ENCODE measurements at places on chromosomes 3 and 15.

- no peak for DNase-seq
These were observed 24.6 kb downstream of the PGBD4 start for GRCh38 chr15:34126522-34126921.

DNA sequence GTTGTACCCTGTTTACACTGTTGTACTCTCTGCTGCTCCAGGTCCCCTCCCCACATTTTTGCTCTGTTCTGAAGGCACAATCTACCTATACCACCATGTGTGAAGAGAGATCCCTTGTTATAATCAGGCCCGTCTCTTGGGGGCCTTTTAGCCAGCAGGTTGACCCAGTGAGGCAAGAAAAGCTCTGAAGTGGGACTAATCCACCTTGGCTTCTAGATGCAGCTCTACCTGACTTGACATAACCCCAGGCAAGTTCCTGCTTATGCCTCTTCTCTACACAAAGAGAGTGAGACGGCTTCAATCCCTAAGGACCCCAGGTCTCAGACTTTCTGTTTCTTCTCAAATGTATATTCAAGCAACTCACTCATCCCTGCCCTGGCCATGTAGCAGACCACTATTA, 56.9 kb upstream of the MANF start:
- DNase-seq: no peak

DNA sequence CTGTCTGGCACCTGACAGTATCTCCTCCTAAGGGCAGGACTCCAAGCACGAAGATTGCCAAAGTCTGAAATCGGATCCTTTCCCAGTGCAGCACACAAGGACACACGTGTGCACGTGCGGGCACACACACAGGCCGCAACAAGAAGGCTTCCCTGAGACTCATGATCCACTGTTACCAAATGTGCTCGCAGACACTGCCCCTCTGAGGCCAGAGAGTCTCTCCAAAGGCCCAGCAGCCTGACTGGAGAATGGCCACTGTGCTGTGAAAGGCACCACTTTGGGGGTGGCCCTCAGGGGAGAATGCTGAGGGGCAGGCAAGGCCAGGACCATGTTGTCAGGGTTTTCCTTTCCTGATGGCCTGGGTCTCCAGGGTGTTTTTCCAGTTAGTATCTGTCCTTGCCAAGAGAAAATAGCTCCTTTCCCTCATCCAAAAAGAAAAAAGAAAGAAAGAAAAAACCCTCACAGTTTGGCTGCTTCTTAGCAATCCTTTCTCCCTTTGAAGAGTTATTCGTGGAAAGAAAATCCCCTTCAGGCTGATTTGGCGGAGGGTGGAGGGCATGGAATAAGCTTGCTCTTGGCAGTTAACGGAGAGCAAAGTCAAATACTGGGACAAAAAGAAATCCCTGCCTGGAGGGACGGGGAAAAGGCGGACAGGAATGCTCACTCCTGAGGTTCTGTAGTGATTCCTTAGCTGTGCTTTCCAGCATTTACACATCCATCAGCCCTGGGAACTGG, 112.2 kb upstream of the ETV5 start:
- no peak for DNase-seq

DNA sequence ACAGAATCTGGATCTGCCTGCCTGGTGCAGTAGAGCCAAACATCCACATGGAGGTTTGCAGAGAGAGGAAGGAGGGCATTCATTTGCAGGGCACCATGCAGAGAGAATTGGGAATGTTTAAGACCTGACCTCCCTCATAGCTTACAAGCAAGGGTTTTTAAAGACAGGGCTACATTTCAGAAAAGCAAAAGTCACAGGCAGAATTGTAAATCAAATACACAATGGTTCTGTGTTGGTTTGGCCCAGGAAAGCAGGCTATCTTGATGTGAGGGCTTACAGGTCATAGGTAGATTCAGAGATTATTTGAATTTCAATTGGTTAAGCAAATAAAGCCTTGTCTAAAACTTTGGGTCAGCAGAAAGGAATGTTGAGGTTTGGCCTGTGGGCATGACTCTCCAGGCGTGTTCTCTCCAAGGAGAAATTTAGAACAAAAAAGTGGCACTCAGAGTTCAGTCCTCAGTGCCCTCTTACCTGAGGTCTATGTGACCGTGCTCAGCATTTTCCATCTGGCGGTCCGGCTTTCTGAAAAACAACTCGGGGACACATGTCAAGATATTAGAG, 91.5 kb downstream of the CD47 start:
- no peak for DNase-seq

GRCh38 chr3:66444146-66444644, 56.6 kb downstream of the LRIG1 start:
- DNase-seq: no peak

All from CD4-positive, alpha-beta T cell treated with Interleukin-1 beta for 1 hour (primary cell).